Camera-type eye (tissue), 1 donor: ENCODE measurements at places on chromosomes 1 and 21. TPM values are rescaled to one million over a fixed set of nuclear protein-coding genes. Genes with fewer than 3 reads are reported as not detected.

The MASP2 gene
- total RNA-seq, result not detected

The HSD11B1 gene
- 0.77 TPM for total RNA-seq

The SPRR1B gene
- total RNA-seq, result not detected

The SPRR5 gene
- total RNA-seq, result not detected

The CD84 gene
- 2.2 TPM for total RNA-seq

The C4BPB gene
- 0.60 TPM for total RNA-seq

The G0S2 gene
- 9.5 TPM for total RNA-seq

The BCL2L15 gene
- total RNA-seq, result 0.49 TPM

The LCE1C gene
- total RNA-seq, result not detected

The NOS1AP gene
- total RNA-seq, result 7.9 TPM

The CFH gene
- 98.1 TPM for total RNA-seq

The NTRK1 gene
- 3.4 TPM for total RNA-seq

The CELA3A gene
- not detected for total RNA-seq
